Activated CD4-positive, alpha-beta T cell treated with anti-CD3 and anti-CD28 coated beads, Interleukin-2, amount 10 ng/mL, durations not matched to agents 7 days and 5 days (primary cell): ENCODE measurements at places on chromosomes 6 and 20. TPM values are rescaled to one million over a fixed set of nuclear protein-coding genes. Genes with fewer than 3 reads are reported as not detected.
A peak's percentile ranks its signal among the peaks of the same experiment; 100 is the strongest.

DNA sequence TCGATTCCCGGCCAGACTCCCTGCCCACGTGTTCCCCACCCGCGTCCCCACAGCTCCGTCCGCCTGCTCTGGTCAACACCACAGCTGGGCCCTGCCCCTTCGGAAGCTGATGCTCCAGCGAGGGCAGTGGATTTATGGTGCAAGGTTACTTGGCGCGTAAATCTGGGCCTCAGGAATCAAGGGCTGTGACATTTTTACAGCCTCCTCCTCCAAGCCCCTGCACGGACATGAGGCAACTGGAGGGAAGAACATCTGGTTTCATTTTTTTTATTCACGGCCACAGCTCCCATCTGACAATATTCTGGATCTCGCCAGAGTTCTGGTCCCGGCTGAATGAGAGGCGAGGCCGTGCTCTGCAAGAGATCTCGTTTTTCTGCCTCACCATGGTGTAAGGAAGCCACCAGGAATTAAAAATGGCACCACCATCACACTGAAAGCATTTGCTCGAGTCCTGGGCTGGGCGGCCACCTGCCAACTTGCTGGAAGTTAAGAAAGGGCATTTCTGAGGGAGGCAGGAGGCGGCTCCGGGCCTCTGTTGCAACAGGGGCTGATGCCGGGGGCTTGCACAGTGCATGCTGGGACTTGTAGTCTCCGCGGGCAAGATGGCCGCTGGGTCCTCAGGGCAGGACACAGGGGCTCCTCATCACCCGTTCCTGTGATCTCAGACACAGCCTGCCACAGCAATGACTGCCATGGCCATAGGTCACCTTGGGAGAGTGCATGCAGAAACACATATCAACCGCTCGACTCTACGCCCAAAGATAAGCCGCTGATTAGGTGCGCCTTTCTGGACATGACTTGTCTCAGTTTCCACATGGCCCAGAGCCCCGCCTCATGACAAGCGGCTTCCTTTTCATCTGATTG, 148.5 kb downstream of the LY86 start:
- DNase-seq: no peak

The CD93 gene
- 1.8 TPM for total RNA-seq

- DNase-seq: no peak
Observed at GRCh38 chr6:42340511-42340910, 111.2 kb downstream of the TRERF1 start.

GRCh38 chr6:155381673-155382337, 67.5 kb upstream of the TFB1M start:
- DNase-seq: no peak

DNA sequence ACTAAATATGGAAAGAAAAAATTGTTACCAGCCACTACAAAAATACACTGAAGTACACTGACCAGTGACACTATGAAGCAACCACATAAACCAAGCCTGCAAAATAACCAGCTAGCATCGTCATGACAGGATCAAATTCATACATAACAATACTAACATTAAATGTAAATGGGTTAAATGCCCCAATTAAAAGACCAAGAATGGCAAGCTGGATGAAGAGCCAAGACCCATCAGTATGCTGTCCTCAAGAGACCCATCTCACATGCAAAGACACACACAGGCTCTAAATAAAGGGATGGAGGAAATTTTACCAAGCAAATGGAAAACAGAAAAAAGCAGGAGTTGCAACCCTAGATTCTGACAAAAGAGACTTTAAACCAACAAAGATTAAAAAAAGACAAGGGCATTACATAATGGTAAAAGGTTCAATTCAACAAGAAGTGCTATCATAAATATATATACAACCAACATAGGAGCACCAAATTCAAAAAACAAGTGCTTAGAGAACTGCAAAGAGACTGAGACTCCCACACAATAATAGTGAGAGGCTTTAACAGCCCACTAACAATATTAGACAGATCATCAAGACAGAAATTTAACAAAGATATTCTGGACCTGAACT, 104.8 kb downstream of the HACE1 start:
- DNase-seq: no peak

The ASIP gene
- not detected for total RNA-seq

GRCh38 chr6:155013457-155013876, 18.4 kb downstream of the TIAM2 start:
- DNase-seq: no peak

DNA sequence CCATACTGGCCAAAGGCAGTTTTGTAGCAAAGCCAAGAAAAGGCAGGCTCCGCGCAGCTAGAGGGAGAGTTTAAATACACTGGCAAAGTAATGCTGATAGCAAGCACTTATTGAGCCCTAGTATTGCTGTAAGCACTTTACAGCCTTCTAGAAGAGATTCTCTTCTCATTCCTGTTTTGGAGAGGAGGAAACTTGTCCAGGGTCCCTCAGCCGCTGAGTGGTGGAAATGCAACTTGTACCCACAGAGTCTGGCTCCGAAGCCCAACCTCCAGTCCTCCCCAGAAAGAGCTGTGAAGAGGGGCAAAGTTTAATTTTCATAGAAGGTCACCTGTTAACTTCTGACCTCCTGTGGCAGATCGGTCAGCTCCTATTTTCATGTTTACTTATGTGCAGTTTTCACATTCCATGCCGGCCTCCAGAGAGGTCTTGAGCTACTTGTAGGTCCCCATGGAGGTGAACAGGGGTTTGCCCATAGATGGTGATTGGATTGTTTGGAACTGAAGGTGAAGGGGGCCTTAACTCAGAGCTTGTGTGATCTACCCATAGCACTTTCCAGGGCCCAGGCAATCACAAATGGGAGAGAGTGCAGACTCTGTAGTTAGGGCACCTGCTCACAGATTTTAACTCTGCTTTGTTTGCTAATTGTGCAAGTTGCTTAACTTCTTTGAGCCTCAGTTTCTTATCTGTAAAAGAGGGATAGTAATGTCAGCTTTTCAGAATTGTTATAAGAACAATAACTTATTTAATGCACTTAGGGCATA, 70.7 kb downstream of the LYRM2 start:
- DNase-seq: no peak

- no peak for DNase-seq
Observed at GRCh38 chr20:54431156-54431944, 44.0 kb upstream of the DOK5 start.

DNA sequence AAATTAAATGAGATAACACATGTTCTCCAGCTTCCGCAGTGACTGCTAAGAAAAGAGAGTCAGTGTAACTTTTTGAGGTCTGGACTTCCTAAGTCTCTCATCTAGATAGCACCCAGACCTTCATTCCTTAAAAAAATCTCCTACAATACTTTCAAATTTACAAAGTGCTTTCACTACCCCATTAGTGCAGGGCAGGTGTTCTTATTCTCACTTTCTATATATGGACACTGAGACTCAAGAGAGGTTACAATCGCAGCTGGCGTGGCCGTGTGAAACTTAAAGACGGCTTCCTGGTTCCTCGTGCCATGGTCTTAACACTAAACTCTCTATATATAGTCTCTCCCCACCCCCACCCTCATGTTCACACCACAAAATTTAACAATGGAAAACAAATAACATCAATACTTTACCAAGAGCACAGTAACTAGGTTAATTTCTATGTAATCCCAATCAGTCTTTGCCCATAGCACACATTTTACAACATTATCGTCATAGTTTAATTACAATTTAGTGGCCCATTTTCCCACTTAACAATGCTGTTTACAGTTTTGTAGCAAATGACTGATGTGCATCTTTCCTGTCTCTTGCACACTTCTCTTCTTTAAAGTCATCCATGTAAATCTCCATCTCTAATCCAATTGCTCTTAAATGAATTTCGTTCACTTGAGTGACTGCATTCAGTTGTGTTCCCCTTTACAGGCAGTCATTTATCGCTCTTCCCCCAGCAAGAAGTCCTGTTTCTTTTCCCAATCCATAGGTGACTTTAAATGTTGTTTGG, 78.8 kb upstream of the ARID1B start:
- no peak for DNase-seq

GRCh38 chr6:71048320-71049164, 91.7 kb upstream of the B3GAT2 start:
- DNase-seq: no peak

DNA sequence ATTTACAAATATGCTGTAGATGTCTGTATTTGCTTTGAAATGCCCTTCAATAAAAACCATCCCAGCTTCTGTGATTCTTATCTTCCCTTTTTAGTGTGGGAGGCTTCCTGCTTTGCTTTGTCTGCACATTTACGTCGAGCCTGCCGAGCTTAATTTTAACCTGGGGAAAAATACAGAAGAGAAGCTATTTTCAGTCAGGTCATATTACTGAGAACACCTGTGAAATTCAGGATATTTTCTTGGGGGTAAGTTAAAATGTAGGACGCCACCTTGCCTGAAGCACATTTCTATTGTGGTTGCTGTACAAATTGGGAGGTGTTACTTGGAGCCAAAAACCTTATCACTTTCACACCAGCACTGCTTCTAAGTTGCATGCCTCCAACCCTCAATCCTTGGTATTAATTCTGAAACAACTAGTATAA, 43.6 kb upstream of the FUCA2 start:
- no peak for DNase-seq

DNA sequence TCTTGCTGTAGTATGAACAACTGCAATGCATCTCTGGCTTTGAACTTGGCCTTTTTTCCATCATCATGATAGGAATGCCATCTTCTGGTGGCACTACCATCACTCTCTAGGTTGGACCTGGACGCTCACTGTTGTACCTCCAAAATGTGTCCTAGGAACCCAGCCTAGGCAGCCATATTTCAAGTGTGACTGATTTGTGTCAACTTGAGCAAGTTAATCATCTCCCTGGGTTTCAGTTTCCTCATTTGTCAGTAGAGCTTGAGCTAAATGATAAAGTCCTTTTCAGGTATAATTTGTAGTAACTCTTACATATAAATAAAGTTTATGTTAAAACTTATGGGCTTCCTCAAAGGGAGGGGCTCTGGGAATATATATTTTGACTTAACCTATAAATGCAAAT, 241.7 kb upstream of the CEP162 start:
- DNase-seq: no peak

DNA sequence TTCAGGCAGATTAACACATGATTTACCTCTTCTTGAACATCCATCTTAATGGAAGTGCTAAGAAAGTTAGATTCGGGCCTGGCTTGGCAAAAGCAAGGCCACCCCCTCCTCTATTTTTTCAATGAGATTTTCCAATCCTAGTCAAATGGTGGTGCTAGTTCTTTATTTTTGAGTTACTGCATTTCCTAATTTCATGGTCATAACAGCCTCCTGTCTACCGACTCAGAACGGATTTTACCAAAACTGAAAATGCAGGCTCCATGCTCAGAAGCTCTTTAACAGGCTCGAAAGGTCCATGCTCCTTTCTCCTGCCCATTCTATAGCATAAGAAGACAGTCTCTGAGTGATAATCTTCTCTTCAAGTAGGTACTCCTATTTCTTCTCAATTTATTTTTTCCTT, 117.2 kb upstream of the ESR1 start:
- DNase-seq: peak; percentile 11

DNA sequence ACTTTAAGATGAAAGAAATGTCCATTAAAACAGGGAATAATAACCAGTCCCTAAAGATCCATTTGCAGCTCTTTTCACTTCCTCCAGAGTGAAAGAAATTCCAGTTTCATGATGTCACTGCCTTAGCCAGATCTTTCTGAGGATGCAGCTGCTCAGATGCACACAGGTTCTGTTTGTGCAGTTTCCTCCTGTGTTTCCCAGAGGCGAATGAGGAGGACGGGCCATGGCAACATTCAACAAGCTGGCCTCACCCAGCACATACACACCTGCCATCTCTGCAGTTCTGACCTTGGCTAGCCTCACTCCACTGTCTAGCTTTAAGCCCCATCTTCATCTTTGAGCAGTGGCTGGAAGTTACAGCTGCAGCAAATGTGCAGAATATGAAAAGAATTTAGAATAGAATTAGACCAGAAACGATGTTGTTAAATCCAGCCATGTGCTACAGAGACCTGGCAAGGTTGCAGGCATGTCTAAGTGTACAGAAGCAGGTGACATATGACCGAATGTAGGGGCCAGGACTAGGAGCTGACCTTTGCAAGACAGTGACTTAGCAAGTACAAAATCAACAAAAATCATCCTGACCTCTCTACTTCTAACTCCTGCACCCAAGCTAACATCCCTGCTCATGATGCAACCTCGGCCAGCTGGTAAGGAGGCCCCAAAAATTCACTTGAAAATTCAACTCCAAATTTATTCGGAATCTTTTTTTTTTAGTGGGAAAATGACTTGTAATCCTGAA, 35.0 kb downstream of the FAM50B start:
- DNase-seq: no peak

DNA sequence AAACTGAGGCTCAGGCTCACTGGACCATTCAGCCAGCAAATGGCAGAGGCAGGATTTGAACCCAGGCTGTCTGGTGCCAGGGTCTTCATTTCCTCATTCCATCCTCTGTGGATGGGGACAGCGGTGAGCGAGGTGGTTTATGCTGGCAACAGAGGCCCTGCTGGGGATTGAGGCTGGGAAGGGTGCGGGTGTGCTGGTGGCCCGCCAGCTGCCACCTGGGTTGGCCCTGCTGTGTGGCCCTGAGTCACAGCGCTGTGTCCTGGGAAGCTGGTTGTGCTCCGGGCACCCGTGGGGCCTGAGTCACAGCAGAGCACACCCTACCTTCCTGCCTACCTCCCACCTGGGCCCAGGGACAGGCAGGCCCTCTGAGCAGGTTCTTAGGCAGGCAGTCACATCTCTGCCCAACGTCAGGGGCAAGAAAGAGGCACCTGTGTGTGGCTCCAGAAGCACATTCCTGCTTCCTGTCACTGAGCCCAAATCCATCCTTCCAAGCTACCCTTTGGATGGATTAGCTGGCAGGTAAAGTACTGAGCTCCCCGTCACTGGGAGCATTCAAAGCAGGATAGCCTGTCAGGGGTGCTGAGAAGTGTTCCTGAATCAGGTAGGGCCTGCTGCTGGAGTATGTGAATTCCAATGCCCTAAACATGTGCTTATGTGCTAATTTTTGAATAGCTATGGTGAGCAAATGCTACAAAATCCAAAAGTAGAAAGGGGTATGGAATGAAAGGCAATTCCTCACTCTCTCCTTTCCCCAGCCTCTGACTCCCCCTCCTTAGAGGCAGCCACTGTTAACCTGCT, 53.9 kb downstream of the CEBPB start:
- no peak for DNase-seq

DNA sequence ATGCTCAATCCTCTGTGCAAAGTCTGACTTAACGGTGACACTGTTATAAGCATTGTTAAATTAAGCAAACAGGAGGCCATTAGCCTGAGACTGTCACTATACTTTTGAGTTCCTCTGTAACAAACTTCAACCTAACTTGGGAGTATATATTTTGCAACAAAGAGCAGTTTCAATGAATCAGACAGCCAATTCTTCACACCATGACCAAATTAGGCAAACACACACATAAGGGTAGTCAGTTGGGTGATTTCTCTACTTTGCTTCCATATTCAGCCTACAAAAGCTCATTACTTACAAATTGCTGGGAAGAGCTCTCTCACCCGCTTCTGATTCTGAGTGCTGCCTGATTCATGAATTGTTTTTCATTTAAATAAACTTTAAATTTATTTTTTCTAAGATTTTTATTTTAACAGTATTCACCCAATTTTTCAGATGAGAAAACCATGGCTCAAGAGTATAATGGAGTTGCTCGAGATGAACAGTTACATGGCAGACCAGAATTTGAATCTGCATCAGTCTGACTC, 60.5 kb downstream of the HACE1 start:
- no peak for DNase-seq
